ENCODE measurements at places on chromosomes 7 and 10.

GRCh38 chr10:86506062-86506461, 15.5 kb downstream of the WAPL start:
- DNase-seq: no peak

DNA sequence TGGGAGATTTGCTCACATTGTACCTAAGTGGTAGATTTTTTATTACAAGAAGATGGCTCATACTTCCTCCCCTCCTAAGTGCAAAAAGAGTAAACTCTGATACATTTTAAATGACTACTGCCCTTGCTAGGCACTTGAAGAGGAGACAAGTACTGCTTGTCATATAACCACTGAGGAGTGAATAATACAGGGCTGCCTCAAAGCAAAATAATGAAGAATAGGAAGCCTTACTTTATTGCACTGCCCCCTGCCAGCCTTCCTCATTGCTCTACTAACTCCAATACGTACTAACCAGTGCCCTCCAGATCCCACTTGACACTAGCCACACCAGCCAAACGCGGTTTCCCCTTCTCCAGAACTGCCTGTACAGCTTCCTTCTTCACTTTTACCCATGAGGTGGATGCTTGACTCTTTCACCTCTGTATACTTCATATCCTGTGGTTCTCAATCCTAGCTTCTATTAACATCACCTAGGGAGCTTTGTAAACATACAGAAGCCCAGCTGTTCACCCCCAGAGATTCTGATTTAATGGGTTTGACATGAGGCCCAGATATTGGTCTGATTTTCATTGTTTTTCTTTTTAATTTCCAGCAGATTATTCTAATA, 11.7 kb upstream of the MTERF1 start:
- no peak for DNase-seq

- no peak for DNase-seq
Measured at GRCh38 chr10:84762754-84763394, 434.5 kb downstream of the CCSER2 start.

GRCh38 chr10:123327896-123328295, 173.7 kb downstream of the BUB3 start:
- DNase-seq: no peak

GRCh38 chr7:69678494-69679187, 80.4 kb downstream of the AUTS2 start:
- no peak for DNase-seq

DNA sequence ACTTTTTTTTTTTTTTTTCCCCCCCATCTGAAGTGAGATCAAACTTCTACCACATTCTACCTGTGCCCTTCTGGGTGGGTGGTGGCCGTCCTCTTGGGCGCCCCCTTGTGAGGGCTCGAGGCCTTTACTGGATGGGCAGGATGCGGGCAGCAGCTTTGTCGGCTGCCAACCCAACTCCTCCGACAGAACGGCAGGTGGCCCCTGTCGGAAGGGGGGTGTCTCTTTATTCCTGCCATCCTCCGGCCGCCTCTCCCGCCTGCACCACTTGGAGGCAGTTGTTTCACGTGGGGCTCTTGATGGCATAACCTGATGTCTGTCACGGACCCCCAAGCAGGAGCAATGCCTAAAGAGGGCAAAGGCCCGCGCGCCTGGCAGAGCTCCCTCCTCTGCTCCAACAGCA, 31.0 kb downstream of the AMZ1 start:
- peak; percentile 37 for DNase-seq

- DNase-seq: no peak
Measured at GRCh38 chr10:126135177-126135576, 238.8 kb downstream of the FANK1 start.

DNA sequence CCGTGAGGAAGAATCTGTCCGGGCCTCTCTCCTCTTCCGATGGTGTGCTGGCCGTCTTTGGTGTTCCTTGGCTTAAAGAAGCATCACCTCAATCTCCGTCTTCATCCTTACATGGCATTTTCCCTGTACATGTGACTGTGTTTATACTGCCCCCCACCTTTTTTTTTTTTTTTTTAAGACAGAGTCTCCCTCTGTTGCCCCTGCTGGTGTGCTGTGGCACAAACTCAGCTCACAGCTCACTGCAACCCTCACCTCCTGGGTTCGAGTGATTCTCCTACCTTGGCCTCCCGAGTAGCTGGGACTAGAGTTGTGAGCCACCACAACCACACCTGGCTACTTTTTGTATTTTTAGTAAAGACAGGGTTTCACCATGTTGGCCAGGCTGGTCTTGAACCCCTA, 121.9 kb upstream of the C7orf33 start:
- DNase-seq: no peak

- DNase-seq: no peak
Measured at GRCh38 chr10:15169555-15170401, 1.3 kb upstream of the NMT2 start.

GRCh38 chr7:69359003-69359700, 239.1 kb upstream of the AUTS2 start:
- no peak for DNase-seq

- peak; percentile 16 for DNase-seq
Measured at GRCh38 chr7:151837285-151838042, 39.5 kb downstream of the PRKAG2 start.

- DNase-seq: no peak
Measured at GRCh38 chr10:98038288-98038687, 7.9 kb upstream of the CRTAC1 start.

DNA sequence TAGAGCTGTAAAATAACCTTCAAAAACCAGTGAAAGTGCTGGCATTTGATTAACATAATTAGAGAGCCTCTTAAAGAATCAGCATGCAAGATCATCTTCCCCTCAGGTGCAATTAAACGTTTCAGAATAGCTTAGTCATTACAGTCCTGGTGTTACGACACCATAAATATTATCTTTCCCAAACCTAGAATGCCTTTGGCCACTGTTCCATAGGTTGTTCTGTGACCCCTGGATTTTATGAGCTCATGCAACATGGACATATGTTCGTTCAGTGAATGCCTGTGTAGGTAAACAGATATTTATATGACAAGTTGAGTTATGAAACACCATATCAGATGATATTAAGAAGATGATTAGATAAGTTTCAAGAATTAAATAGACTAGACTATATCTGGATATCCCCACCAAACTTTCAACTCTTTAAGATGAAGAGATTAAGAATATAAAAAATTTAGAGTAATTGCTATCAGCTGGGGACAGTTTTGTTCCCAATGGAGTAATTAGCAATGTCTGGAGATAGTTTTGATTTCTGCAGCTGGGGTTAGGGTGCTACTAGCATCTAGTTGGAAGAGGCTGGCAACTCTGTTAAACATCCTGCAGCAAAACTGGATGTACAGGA, 263.5 kb upstream of the DKK1 start:
- DNase-seq: no peak

DNA sequence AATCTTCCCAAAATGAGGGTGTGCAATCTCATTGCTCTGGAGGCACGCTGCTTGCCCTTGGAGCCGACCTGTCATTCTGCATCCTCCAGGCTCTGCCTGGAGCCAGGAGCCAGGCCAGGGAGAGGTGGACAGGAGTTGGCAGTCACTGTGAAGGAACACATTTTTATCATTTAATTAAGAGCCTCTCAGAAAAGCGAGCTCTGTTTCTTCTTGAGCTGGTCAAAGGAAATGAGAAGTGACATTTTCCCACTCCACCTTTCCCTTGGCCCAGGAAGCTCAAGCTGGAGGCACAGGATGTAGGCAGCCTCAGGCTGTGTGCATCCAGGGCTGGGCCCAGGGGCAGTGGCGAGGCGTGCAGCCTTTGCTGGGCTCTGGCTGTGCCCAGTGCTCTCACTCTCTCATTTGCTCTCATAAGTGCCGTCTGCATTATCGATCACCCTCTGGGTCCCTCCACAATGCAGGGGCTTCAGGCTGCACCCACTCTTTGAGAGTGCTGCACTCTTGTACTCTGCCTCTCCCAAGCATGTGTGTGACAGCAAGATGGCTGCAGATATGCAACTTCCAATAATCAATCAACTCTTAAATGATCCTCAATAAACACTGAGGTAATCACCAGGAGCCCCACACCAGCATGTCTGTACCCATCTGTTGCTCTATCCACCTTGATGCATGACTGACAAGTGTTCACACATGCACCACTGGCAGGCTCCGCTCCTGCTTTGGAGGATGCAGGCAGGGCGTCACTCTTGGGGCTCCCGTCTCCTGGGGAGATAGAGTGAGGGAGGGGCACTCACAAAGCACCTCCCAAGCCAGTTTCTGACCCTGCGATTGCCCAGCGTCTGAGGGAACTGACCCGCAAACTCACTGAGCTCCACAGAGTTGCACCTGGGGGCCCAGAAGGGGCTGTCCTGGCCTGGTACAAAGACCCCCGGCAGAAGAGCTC, 171.4 kb downstream of the ZNF248 start:
- DNase-seq: no peak

- DNase-seq: no peak
Measured at GRCh38 chr10:86160890-86161585, 205.6 kb downstream of the GRID1 start.

- no peak for DNase-seq
Measured at GRCh38 chr10:121106611-121107010, 255.4 kb downstream of the WDR11 start.

DNA sequence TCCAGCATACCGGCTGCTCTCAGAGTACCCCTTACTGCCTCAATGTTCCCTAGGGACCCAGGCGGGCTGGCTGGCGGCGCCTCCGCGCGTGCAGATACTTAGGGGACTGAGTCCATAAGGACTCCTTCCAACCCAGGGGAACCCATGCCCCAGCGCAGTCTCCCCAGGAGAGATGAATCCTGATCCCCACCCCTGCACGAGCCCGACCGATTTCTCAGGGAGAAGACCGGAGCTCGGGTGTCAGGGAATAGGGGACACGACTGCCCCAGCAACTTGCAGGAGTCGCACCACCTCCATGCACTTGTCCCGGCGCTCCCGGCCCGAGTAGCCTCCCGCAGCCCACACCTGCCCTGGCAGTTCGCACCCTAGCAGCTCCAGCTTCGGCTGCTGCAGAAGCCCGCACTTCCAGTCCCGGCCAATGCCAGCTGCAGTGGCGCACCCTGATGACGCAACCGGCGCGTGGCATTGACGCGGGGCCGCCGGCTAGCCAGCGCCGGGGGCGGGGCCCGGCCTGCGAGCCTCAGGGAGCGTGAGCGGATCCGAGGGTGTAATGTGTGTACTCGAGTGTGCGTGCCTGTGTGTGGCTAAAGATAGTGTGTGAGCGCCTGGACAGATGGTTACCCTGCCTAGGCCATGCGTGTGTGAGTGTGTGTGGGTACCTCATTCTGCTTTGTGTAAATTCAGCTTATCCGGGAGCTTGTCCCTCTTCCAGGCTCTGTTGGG, at the start of gene GPAM:
TSS of gene GPAM (minus strand) at position 437 of the 723 bp plus-strand sequence. CDS start 1,981 bp downstream, outside the sequence.
- peak; percentile 81 for DNase-seq

DNA sequence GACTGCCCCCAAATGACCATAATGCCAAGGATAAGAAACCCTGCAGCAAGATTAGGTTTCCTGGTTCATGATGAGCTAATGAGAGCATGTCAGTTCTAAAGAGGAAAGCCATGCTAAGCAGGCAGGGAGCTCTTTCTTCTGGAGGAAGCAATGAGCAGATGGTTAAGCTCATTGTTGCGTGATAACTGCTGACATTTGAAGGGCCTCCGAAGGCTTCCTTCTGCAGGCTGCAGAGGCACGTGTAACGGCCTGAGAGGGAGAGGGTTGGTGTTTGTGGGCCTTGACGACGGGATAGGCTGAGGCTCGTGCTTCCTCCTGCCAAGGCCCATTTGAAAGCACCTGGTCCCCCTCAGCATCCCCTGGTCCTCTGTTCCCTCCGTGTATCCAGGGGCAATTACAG, 63.5 kb upstream of the BTBD16 start:
- no peak for DNase-seq

GRCh38 chr10:32943854-32944661, 14.0 kb downstream of the ITGB1 start:
- DNase-seq: no peak
